ENCODE measurements at places on chromosomes 4 and X. TPM values are rescaled to one million over a fixed set of nuclear protein-coding genes. Genes with fewer than 3 reads are reported as not detected.

The PRSS12 gene
- polyA plus RNA-seq, result 2.9 TPM

The PDCL2 gene
- polyA plus RNA-seq, result not detected

DNA sequence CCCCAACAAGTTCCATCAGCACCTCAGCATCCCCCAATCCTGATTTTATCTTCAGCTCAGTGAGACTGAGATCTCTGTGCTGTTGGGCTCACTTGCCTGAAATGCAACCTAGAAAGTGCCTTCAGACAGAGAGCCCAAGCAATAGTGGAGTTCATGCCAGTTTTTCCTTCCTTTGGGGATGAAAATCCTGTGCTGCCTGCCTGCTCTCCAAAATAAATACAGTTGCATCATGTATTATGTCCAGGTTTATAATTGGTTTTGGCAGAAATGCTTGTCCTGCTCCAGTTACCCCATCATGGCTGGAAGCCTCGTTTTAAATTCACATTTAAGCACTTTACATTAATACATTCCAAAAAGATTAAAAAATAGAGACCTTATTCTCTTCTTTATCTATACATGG is 1865.5 kb upstream of the TENM3 start:
- peak; percentile 8 for DNase-seq
- no peak overlapping the region for H3K4me3 ChIP-seq
- no peaks in the 10 kb centered on the region for H3K36me3 ChIP-seq
- H3K27me3 ChIP-seq, result no peaks in the 10 kb centered on the region

DNA sequence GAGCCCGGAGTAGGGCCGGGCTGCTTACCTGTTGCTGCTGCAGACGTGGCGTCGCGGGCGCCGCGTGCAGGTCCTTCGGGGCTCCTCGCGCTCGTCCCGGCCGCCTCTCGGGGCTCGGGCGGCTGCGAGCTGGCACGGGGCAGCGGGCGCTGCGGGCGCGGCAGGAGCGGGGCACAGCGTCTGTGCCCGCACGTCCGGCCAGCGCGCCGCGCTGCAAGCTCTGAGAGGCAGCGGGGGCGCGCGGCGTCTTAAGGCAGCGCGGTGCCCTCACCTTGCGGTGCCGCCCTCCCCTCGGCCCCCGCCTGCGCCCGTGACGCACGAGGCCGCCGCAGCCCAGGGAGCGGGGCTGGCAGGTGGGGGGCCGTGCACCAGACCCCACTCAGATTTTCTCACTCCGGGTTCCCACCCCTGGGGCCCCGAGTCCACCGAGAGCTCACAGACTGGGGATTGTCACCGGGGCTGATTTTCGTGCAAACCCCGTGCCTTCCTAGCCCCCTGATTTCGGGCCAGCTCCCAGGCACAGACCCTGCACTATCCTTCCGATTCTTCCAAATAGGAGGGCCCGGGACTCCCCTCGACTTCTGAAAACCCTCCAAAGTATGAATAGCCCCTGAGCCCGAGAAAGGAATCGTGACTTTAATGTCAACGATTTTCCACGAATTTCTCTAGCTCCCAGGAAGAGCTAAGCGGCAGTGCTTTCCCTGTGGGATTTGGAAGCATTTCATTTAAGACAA is at the start of gene GPR101:
GPR101 (minus strand) TSS at position 222 of the 734 bp plus-strand sequence. CDS start 2,321 bp downstream, outside the sequence.
- no peak within 1 kb of the TSS for H3K27ac ChIP-seq
- H3K27me3 ChIP-seq, result peaks cover 12% of the 10 kb centered on the region
- H3K4me3 ChIP-seq, result no peak within 1 kb of the TSS
- no peak for DNase-seq
- H3K36me3 ChIP-seq, result no peaks in the 10 kb centered on the region

DNA sequence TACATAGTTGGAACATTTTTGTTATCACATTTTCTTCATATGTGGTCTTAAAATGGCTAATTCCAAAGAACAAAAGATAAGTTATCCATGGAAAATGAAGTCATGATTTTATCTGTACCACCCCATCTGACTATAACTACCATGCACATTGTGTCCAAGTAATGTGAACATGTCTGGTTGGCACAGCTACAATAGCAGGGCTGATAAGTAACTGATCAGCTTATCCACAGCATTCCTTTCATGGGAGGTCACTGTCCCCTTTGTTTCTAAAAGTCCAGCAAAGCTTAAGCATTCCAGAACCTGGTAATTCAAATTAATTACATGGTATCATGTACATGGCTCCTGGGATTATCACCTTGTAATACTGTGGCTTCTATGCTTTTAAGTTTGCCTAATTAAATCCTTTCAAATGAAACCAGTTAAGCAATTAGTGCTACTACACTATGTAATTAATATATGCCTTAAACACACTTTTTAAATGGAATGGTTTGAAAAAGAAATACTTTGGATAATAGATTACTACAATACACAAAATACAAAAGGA is 21.1 kb upstream of the SORBS2 start:
- H3K27ac ChIP-seq, result peak overlapping the region; percentile 70
- no peak for DNase-seq
- no peak overlapping the region for H3K4me3 ChIP-seq
- no peaks in the 10 kb centered on the region for H3K27me3 ChIP-seq
- H3K36me3 ChIP-seq, result no peaks in the 10 kb centered on the region

DNA sequence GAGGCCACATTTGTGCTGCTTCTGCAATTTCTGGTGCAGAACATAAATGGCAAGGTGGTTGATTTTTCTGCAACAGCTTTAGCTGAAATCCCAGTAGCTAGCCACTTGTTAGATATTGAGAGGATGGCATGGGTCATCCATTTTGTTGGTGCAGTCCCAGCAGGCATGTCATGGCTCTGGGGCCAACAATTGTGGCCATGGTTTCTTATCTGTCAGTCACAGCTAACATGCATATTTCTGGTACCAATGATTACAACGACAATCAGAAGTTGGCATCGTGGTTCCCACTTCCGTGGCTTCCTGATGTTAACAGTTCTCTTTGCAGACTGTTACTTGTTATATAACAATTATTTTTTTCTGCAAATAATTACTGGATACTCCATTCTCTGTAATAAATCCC is 42.8 kb upstream of the PRKG2 start:
- no peak overlapping the region for H3K27ac ChIP-seq
- H3K4me1 ChIP-seq, result no peaks in the 10 kb centered on the region
- H3K4me3 ChIP-seq, result no peak overlapping the region
- H3K36me3 ChIP-seq, result no peaks in the 10 kb centered on the region
- no peaks in the 10 kb centered on the region for H3K27me3 ChIP-seq

DNA sequence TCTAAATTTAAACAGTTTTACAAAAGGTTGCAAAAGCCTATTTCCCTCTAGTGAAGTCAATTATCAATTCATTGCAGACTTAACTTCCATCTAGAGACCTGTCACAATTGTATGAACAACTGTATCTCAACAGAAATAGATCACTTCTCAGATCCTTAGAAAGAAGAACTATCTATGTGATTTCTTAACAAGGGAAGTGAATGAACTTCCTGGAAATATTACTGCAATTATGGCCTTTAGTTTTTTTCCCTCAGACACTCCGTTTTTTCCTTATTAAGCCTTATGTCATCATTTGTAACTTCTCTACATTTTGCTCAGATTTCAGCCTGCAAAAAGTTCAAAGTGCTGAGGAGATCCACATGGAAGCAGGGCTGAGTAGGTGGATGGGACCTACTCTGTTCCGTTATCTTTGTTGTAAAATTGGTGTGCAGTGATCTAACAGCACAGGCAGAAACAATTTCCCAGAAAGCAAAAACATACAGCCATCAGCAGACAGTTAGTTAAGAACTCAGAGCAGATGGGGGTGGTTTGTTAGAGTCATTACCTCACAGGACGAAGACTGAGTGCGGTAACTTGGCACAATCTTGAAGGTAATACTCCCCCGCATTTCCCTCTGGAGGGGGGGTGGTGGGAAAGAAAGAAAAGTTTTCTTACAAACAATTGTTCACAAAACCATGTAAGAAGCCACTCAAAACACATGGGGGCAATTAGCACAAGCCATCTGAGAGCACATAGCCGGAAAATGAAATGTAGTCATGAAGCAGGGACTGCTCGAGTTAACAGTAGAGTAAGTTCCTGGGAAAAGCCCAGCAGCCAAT is 112.3 kb downstream of the NYX start:
- H3K36me3 ChIP-seq, result no peaks in the 10 kb centered on the region
- peak; percentile 50 for DNase-seq
- H3K4me3 ChIP-seq, result no peak overlapping the region
- peaks cover 8% of the 10 kb centered on the region for H3K4me1 ChIP-seq
